ENCODE measurements at places on chromosomes 7 and 10.

DNA sequence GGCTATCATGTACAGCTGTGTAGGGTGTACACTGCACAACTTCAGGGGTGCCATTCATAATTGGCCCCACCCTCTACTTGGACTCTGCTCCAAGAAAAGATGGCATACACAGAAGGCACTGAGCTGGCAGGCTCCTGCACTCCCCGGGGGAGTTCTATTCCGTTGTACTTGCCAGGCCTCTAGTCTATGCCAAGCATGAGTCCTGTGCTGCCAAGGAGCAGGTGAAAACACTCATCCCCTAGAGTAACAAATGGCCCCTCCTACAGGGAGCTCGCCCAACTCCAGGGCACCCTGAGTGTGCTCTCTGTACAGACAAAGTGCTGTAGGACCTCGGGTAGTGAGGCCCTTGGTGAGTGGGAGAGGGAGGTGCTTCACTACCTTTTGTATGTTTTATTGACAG, 127.2 kb downstream of the SLIT1 start:
- DNase-seq, result no peak

DNA sequence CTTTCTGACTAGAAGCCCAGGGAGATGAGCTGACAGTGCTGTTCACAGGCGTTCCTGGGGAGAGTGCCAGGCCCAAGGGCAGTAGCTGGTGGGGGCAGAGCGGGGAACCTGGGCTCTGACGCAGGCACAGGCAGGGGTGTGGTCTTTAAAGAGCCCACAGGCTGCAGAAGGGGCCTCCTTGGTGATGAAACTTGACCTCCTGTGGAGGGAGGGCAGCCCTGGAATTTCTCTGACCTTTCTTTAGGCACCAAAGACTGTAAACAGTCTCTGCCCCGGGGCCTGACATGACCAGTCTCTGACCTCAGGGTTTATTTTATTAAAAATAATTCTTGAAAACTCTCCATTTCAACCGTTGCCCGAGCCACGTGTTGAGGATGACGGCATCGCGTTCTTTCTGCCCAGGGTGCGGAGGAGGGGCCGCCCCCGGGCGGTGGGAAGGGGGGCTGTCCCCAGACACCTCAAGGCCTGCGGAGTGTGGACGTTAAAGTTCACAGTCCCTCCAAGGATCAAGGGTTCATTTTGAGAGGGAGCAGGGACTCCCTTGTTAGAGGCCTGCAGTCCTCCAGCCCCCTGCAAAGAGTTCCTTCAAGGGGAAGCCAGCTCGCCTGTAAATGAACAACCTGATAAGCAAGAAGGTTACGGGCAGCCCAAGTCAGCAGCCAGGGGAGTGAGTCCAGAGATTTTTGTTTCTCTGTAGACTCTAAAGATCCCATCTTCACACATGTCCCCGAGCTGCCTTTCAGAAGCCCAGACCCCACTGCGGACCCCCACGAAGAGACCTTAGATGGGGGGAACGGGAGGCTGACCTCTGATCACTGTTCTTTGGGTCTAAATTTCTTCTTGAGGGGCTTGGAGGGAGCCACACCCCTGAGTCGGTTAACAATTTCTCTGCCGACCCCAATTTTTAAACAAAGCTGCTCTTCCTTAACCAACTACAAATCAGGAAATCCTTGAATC, 128.9 kb downstream of the VIPR2 start:
- DNase-seq, result no peak

- DNase-seq, result no peak
Measured at GRCh38 chr7:137045573-137045972, 177.1 kb downstream of the CHRM2 start.

GRCh38 chr7:90994601-90995000, 269.6 kb upstream of the FZD1 start:
- DNase-seq, result no peak

DNA sequence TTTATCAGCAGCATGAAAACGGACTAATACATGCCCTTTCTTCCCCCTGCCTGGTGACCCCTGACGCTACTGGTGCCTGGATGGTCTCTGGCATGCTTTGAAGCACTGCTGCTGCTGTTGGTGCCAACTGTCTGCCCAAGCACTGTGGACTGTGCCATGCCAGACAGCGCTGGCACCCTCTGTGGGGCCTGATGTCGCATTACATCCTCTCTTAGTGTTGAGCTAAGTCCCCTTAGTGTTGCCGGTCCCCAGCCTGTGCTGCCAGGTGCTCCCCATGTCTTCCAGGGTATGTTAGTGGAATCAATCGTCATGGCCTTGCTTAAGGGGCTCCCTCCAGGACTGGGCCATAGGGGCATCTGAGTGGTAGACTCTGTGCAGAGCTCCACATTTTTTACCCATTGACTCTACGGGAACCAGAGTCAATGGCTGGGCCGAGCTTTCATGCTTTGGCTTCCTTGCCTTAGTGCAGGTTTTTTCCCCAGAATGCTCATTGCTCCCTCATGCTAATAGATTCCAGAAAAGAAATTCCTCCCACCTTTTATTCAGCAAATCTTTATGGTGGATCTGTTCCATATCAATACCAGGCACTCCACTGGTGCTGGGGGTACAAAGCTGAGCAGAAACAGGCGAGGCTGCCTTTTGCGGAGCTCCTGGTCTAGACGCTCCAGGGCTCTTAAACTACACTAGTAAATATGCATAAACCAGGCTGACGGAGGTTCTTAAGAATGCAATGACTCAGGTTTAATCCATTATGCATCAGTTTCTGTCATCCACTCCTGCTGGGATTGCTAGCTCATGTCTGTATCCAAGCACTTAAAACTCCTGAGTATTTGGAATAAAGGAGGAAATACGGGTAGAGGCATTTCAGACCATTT, 21.8 kb upstream of the MRC1 start:
- no peak for DNase-seq

DNA sequence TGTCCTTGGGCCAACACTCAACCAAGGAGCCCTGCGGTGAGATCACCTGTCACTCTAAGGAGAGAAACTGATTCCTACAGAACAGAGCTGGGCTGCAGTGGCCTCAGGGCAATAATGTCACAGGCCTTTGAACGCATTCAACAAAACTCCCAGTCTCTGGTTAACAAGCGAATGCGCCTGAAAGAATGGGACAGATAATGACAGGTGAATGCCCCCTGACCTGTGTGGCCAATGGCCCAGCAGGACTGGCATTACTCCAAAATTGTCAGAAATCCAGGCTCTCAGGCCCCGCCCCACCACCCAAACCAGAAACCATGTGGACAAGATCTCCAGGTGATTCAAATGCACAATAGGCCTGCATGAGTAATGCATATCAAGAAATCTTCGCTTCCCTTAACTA, 277.7 kb upstream of the KLF6 start:
- no peak for DNase-seq

DNA sequence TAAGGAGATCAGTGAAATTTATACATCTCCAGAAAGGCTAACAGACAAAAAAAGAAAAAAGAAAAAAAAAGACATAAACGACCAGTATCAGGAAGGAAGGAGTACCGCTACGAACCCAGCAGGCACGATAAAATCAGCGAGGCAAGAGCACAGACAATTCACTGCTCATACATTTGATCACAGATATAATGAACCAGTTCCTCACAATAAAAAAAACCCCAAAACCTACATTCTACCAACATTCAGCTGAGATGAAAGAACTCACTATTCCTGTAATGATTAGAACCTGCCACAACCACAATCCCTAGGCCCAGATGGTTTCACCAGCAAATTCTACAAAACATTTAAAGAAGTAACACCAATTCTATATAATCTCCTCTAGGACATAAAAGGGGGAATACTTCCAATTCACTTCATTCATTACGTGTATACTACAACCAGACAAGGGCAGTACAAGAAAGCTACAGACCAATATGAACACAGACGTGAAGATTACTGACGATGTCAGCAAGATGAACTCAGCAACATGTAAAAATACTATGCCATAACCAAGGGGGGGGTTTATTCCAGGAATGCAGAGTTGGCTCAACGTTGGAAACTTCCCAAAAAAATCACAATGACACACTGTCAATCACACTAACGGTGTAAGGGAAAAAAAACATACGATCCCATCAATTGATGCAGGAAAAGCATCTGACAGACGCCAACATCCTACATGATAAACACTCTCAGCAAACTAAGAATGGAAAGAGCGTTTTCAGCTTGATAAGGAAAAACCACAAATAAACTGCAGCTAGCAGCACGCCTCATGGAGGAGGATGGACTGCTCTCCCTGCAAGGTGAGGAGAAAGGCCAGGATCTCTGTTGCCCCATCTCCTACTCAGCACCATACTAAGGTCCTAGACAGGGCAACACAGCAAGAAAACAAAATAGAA, 256.2 kb downstream of the ELFN1 start:
- DNase-seq, result no peak

DNA sequence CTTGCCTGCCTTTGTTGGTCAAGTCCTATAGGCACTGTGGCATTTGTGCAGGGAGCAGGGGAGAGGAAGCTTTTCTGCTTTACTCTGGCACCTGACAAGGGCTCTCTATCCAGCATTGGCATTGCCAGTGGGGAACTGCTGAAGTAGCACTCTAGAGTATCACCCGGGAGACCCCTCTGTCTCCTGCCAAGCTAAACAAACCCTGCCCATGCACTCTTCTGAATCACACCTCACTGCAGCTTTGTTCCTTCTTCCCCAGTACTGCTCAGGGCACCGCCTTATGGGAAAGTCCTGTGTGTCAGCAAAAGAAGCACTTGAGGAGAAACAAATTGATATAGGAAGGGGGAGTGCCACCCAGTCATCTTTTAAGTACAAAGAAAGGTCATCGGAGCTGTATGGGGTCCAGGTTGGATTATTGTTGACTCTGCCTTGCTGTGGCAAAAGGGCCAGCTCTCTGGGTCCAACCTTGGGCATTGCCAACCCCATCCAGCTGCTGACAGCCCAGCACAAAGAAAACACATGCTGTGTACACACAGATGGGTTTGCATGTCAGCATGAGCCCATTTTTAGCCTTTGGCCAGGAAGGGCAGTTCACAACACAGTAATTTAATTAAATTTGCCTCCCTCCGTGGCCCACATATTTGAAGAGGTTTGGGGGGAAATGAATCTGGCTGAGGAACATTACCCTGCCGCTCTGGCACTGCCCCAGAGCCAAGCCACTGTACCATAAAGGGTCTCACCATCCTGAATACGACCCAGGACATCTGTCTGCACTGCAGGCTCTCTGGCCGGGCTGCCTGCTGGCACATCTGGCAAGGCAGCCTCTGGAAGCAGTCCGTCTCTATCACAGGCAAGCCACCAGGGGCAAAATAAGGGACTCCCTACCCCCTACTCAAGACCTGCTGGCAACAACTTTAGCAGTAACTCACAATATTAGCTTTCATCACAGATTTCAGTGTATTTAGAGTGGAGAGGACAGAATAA, 13.1 kb downstream of the LRRC4 start:
- no peak for DNase-seq

DNA sequence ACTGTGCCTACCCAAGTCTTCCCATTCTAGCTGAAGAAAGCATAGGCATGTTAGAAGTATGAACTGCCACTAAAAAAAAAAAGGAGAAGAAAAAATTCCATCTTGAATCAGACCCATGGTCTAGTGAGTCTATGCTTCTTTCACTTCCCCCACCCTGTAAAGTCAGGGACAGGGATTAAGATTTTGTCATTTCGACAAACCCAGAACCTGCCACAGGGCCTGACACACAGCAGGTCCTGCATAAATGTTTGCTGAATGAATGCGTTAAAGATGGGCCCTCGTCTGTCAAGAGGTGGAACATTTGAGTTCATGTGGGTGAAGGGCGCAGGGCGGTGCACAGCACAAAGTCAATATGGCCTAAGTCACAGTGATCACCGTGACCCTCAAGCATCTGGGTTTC, 4.9 kb downstream of the HIPK2 start:
- DNase-seq, result no peak

DNA sequence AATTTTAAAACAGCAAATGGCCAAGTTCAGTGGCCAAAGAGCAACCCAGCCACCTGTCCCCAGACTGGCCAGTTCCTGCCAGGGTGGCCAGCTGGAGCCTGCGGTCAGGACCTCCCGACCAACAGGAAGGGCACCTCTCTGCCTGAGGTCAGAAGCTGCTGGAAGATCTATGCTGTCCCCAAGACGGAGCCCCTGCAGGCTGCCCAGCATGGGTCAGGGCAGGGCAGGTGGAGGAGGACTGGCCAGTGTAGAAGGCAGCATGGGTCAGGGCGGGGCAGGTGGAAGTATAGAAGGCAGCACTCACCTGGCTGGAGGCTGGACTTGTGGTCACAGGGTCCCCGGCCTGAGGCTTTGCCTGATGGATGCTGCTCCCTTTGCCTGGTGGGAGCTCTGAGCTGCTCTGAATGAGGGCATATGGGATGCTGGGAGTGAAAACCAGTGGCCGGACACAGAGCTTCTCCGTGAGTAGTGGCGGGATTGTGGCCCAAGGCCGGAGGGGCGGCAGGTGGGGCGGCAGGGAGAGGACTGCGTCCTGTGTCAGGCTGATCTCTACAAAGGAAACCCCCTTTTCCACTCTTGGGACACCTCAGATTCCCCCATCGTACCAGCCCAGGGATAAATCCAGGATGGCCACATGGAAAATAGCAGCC, 229.2 kb downstream of the TCERG1L start:
- no peak for DNase-seq

GRCh38 chr7:30732606-30733005, 19.3 kb upstream of the INMT start:
- DNase-seq, result no peak

- no peak for DNase-seq
Measured at GRCh38 chr10:18880530-18880929, 168.1 kb upstream of the MALRD1 start.

GRCh38 chr7:8360564-8361153, 72.8 kb upstream of the NXPH1 start:
- no peak for DNase-seq

DNA sequence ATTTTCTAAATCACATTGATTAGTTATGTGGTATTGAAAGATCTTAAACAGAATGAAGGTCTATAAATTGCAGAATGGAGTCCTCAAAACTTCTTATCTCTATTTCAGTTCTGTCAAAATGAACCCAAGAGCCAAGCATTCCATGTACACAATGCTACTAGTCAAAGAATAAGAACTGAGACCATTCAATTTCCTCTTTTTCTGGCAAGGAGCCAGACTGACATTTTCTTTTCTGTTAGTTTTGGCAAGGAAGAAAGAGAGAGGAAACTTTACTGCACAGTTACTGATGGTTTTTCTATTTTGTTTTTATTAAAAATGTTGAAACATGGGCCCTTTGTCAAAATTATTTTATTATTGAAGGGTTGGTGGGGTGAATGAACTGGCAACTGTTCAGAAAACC, 181.8 kb upstream of the FERD3L start:
- no peak for DNase-seq

DNA sequence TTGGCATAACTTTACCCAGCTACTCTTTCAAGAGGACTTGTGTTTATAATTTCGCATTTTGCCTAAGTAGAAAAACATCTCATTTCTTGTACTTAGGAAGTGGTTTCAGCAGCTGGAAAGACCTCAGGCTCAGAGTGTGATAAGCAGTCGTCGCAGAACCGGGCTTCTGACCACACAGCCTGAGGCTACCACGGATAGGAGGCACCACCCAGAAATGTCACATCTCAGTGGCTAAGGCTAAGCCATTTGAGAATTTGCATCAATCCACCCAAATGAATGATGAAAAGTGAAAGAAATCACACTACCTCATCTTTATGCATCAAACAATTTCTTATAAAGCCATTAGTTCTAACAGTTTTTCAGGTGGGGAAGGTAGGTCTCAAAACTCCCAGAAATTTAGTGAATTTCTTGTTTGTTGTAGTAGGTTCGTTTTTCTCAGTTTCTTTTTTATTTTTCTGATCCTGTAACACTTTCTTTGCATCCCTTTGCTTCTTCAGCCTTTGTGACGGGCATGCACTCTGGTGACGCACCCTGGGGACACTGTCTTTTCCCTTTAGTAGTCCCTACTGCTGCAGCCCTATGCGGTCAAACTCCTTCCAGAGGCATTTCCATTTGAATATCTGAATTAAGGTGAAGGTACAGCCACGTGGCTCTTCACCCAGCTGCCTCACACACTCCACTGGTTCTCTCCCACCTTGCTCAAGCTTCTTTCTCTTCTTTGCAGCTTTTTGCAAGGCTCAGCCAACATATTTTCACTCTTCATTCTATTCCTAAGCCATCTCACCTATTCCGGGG, 68.5 kb downstream of the MAP3K8 start:
- peak; percentile 27 for DNase-seq
